ENCODE measurements at places on chromosomes 1 and 21. TPM values are rescaled to one million over a fixed set of nuclear protein-coding genes. Genes with fewer than 3 reads are reported as not detected.

Gene PPFIA4
- not detected for polyA plus RNA-seq

Gene C2CD4D
- 0.46 TPM for polyA plus RNA-seq

Gene CHI3L2
- polyA plus RNA-seq = 1.1 TPM

Gene FAM72D
- polyA plus RNA-seq = 1.2 TPM

Gene OR2AJ1
- polyA plus RNA-seq = not detected

Gene NR1I3
- 4.9 TPM for polyA plus RNA-seq

Gene HTR1D
- 11.3 TPM for polyA plus RNA-seq

Gene PRKCZ
- polyA plus RNA-seq = 44.2 TPM

Gene OR2W3
- polyA plus RNA-seq = not detected

- no peaks in the 10 kb centered on the region for H3K27me3 ChIP-seq
- no peaks in the 10 kb centered on the region for H3K36me3 ChIP-seq
- DNase-seq = no peak
- H3K4me1 ChIP-seq = no peaks in the 10 kb centered on the region
- H3K27ac ChIP-seq = no peak overlapping the region
Measured at GRCh38 chr1:217274927-217275654, 355.8 kb downstream of the GPATCH2 start.

- no peaks in the 10 kb centered on the region for H3K27me3 ChIP-seq
- peak; percentile 75 for DNase-seq
- H3K27ac ChIP-seq = no peak overlapping the region
- H3K4me3 ChIP-seq = no peak overlapping the region
- H3K36me3 ChIP-seq = peaks cover 41% of the 10 kb centered on the region
Measured at GRCh38 chr1:220810179-220810653, 23.5 kb downstream of the MTARC1 start.

DNA sequence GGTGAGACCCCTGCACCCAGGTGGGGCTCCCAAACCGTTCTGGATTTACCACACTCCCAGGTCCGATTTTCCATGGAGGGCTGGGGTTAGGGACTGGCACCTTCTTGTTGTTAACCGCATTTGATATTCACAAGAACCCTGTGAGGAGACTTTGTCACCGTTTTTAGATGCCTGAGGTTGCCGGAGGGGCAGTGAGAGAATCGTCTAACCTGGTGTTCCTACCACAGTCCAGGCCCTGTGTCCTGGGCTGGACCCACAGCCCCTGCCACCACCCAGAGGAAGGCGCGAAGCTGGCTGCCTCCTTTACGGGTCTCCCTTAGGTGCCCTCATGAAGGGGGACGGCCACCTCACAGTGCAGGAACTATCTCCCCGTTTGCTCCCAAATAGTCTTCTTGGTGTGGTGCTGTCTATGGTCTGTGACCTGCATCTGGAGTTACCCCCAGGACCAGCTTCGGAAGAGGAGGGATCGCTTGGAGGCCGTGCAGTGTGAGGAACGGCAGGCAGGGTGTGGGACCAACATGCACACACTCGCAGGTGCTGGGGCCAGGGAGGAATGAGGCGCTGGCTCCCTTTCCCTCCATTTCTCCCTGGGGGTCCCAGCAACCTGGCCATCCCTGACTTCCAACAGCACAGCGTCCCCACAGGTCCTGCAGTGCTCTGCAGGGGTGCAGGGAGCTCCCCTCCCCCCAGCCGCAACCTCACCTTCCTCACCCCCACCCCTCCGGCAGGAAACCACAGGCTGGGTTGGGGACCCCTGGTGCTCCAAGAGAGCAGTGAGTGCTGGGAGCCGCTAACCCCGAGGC lies 7.0 kb downstream of the SIM2 start:
- DNase-seq = peak; percentile 16
- no peaks in the 10 kb centered on the region for H3K36me3 ChIP-seq

DNA sequence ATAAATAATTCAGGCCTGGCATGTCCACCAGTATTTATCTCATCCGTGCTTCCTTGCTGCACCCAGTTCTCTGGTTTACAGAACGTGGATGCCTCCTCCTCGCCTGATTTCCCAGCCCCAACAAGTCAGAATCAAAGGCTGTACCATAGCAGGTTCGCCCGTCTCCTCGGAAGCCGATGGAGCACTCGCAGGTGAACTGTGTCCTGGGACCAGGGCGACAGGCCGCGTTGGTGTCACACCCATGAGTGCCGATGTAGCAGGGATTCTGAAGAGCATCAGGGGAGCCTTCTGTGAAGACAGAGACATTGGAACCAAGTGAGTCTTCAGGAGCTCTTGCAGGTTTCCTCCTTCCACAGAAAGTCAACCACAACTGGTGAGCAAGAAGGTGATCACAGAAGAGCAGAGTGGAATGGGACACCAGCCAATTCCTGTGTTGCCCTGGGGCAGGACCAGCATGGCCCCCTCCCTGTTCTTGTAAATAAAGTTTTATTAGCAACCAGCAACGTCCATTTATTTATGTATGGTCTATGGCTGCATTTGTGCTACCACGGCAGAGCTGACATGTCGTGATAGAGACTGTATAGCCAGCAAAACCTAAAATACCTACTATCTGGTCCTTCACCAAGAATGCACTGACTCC lies 40.8 kb downstream of the NID1 start:
- no peak overlapping the region for H3K27ac ChIP-seq
- H3K27me3 ChIP-seq = no peaks in the 10 kb centered on the region
- H3K4me3 ChIP-seq = no peak overlapping the region

GRCh38 chr1:221644145-221644448 lies 97.8 kb downstream of the DUSP10 start:
- H3K27ac ChIP-seq = no peak overlapping the region
- no peaks in the 10 kb centered on the region for H3K27me3 ChIP-seq
- no peaks in the 10 kb centered on the region for H3K4me1 ChIP-seq

DNA sequence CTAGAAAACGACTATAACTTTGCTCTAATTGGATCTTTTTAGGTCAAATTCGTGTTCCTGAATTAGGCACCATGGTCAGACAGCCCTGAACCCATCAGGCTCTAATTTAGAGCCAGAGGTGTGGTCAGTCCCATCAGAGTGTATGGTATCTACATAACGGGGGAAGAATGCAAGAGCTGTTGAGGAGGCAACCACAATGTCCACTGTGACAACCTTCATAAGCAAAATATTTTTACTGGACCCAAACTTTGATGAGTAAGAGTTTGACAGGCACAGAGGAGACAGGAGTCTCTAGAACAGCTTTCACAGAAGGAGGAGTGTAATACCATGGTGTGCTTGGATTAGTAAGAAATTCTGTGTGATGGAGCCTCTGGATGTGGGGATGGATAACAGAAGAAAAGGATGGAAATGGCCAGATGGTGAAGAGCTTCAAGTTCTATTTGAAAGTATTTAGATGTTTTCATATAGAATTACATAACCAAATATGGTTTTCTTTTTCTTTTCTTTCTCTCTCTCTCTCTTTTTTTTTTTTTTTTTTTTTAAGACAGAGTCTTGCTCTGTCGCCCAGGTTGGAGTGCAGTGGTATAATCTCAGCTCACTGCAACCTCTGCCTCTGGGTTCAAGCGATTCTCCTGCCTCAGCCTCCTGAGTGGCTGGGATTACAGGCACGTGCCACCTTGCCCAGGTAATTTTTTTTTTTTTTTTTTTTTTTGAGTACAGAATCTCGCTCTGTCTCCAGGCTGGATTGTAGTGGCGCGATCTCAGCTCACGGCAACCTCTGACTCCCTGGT lies 24.9 kb downstream of the UBE2U start:
- H3K36me3 ChIP-seq = no peaks in the 10 kb centered on the region
- H3K4me3 ChIP-seq = no peak overlapping the region
- no peak overlapping the region for H3K27ac ChIP-seq
- no peak for DNase-seq

DNA sequence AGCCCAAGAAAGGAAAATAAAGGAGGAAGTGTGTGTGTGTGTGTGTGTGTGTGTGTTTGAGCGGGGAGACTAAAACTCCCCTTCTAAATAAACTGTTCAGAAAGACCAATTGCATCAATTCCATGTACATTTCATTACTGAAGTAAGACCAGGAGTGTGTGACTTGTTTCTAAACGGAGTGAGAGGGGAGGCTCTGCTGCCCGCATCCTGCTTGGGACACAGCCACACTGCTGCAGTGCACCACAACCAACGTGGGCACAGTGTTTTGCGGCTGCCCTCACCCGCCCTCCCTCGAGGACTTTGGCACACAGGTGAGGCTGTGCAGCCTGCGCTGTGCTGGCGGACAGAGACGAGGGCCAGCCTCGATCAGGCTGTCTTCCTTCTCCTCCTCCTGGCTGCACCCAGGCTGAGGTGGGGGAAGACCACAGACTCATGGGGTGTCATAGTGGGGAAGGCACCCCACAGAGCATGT lies 31.0 kb upstream of the H6PD start:
- H3K27me3 ChIP-seq = peaks cover 59% of the 10 kb centered on the region
- no peaks in the 10 kb centered on the region for H3K36me3 ChIP-seq
- H3K4me3 ChIP-seq = no peak overlapping the region
- H3K27ac ChIP-seq = no peak overlapping the region
- no peak for DNase-seq

- no peaks in the 10 kb centered on the region for H3K4me1 ChIP-seq
- H3K27ac ChIP-seq = no peak overlapping the region
- no peak for DNase-seq
- H3K4me3 ChIP-seq = no peak overlapping the region
Measured at GRCh38 chr1:164498792-164499191, 60.2 kb upstream of the PBX1 start.

GRCh38 chr1:91404151-91405012 lies at the start of gene HFM1:
Gene HFM1 (minus strand): TSS chr1:91404837. CDS start chr1:91401082, 3,755 bp downstream.
- DNase-seq = peak; percentile 82
- H3K4me1 ChIP-seq = no peaks in the 10 kb centered on the region
- H3K36me3 ChIP-seq = no peaks in the 10 kb centered on the region
- H3K27me3 ChIP-seq = no peaks in the 10 kb centered on the region
- peak within 1 kb of the TSS; percentile 80 for H3K4me3 ChIP-seq
- H3K27ac ChIP-seq = no peak within 1 kb of the TSS

DNA sequence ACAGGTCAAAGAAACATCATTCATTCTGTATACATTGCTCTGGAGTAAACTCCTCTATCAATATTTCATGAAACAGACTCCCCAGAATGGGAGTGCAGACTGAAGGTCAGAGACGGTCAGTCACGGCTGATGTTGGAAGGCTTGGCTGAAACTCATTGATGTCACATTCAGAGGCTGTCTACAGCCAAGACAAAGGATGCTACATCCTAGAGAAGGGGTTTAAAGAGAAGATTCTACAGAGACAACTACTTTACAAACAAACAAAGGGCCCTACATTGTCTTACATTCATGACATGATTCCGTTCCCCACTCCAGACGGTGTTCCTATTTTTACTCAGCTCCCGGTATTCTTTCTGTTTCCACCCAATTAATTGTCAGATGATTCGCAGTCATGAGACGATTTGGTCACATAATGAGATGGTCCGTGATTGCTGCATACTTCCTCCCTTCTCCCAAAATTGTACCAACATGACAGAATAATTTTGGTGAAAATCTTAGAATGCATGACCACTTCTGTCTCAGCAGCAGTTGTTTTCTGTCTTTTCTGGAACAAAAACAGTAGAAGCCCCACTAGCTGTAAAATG lies 73.8 kb upstream of the VAV3 start:
- peaks cover 2% of the 10 kb centered on the region for H3K4me1 ChIP-seq
- H3K27ac ChIP-seq = no peak overlapping the region
- H3K27me3 ChIP-seq = no peaks in the 10 kb centered on the region
- DNase-seq = no peak
- H3K36me3 ChIP-seq = no peaks in the 10 kb centered on the region

DNA sequence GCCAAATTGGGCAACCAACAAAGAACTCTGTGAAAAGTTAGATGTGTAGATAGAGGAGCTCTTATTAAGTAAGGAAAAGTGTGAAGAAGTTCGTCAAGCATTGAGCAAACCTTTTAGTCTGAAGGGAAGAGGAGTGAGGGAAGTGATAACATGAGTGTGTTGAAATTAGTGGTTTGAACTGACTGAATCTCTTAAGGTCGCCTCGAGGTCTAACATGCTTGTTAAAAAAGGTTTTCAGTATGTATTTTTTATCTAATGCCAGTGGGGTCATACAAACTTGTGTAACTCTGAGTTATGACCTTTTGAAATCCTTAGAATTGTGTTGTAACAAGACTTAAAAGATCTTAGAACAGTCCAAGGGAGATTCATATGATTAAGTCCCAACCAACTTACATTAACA lies 34.1 kb downstream of the SOAT1 start:
- no peak overlapping the region for H3K4me3 ChIP-seq
- no peaks in the 10 kb centered on the region for H3K4me1 ChIP-seq
- H3K27ac ChIP-seq = no peak overlapping the region
- no peak for DNase-seq
- no peaks in the 10 kb centered on the region for H3K27me3 ChIP-seq

DNA sequence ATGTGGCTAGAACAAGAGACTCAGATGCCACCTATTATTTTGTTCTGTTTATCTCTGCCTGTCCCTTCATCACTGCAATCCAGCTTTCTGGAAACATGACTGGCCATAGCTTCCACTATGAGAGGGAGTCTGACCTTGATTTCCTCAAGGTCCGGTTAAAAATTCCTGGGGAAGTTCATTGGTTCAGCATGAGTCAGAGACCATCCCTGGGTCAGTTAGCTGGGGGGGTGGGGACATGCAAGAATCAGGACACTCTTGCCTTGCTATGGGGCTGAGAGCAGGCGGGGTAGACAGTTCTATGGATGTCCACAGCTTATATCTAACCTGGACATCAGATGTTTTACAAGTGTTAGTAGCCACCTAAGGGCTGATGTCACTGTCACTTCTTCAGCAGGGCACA lies 81.1 kb downstream of the TENT5C start:
- H3K27me3 ChIP-seq = no peaks in the 10 kb centered on the region
- no peak for DNase-seq
- no peak overlapping the region for H3K4me3 ChIP-seq

DNA sequence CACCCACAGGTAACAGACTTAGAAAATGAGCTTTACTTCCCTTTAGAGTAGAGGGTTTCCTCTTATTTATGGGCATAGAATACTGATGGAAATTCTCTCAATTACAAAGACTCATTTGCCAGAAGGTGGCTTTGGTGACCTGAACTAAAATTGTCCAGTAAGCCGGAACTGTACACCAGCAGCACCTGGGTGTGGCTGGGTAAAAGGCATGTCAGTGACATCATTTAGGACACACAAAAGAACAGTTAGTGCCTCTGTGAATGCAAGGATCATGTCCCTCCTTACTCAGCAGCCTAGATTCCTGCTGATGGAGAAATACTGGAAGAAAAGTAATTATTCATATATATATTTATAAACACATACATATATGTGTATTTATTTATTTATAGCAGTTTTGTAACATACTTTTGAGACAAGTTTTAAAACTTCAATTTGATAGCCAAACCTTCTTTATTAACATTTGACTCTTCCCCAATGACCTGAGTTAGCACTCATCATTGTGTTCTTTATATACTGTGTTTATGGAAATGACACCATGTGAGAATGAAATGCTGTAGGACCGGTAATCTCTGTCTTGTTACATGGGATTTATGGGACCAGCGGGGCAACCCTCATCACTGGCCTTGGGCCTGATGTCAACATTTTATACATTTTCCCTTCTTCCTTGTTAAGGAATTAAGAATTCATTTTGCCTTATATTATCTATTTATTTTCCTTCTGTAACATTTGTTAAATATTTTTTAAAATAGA lies 274.4 kb downstream of the BRINP2 start:
- no peaks in the 10 kb centered on the region for H3K4me1 ChIP-seq
- DNase-seq = no peak
- H3K4me3 ChIP-seq = no peak overlapping the region

- no peaks in the 10 kb centered on the region for H3K4me1 ChIP-seq
- no peak overlapping the region for H3K27ac ChIP-seq
- DNase-seq = no peak
- H3K36me3 ChIP-seq = no peaks in the 10 kb centered on the region
Measured at GRCh38 chr21:28200726-28201125, 792.0 kb downstream of the LTN1 start.

Measured in small intestine (tissue), 16 donors.